ENCODE measurements at places on chromosomes 13 and 19.

DNA sequence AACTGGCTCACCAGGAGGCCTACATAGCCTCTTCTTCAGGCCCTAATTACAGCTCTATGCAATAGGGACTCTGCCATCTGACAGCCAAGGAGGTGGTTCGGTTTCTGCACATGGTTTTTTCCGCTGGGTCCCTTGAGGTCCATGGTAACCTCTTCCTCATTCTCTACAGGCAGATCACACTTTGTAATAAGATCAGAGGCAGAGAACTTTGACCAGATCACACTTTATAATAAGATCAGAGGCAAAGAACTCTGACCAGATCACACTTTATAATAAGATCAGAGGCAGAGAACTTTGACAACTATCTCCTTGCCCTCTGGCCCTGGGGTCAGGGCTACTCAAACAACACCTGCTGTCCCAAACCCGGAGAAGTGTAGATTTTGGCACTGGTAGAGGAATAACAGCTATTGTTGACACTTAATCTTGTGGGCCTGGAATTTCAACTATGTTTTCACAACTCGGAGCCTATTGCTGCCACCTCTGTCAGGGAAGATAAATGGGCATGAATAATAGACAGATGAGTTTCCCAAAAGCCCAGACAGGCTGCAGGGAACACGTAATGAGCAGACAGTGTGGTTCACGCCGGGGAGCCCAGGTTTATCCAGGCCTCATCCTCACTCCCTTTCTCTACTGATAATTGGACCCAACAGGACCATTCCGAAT, 246.1 kb downstream of the UQCRFS1 start:
- no peaks in the 10 kb centered on the region for H3K4me1 ChIP-seq
- no peak overlapping the region for H3K27ac ChIP-seq
- DNase-seq, result no peak
- H3K4me3 ChIP-seq, result no peak overlapping the region
- H3K36me3 ChIP-seq, result no peaks in the 10 kb centered on the region

DNA sequence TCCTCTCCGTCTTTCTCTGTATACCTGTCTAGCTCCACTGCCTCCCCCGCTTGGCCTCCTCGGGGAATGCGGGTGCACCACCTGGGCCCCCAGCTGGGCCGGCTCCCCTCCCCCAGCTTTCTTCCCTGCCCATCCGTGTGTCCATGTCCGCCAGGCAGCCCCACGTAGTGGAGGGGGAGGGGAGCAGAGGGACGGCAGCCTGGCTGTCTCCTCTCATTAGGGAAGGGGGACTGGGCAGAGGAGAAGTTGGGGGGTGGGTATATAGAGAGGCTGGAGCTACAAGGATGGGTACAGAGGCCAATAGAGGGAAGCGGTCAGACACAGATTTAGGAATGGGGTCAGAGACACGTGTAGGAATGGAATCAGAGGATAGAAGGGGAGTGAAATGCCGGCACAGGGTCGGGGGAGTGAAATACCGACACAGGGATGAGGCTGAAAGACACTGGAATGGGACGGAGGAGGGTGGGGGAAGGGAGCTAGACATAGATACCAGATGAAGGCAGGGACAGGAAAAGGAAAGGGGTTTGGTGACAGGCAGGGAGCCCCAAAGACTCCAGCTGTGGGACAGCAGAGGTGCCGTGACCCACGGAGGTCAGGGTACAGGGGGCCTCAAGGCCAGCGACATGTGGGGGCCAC, 2.8 kb downstream of the NECTIN2 start:
- H3K27ac ChIP-seq, result peak overlapping the region; percentile 99
- no peaks in the 10 kb centered on the region for H3K27me3 ChIP-seq
- peaks cover 46% of the 10 kb centered on the region for H3K4me1 ChIP-seq
- H3K4me3 ChIP-seq, result peak overlapping the region; percentile 99
- H3K36me3 ChIP-seq, result peaks cover 63% of the 10 kb centered on the region

DNA sequence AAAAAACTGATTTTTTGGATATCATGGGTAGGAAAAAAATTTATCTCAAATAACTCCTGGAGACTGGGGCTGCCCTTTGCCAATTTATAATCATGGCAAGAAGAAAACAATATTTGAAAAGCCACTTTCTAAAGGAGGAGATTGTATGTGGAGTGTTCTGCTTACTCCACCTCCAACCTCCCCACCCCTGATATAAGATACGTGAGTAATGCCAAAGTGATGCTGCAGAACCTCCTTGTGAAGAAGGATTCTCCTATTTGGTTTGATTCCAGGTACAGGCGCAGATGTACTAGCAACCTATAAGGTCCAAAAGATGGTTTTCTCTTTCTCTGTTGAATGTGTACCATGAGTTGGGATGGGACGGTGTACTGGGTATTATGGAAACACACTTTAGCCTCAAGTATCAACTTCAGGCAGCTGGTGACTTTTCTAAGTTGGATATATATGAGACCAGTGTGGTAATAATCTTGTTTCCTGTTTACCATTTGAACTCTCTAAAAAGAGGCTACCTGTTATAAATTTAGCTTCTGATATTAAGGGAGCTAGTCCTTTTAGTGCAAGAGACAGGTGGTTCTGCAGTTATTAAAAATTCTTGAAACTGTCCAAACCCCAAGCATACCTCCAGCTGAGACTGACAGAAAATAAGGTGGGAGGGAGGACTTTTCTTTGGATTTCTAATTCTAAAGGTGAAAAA, 724.0 kb upstream of the MIR17HG start:
- H3K4me3 ChIP-seq, result no peak overlapping the region
- H3K27me3 ChIP-seq, result no peaks in the 10 kb centered on the region
- DNase-seq, result no peak

GRCh38 chr19:2214251-2214650, 21.9 kb downstream of the PLEKHJ1 start:
- H3K4me1 ChIP-seq, result no peaks in the 10 kb centered on the region
- no peaks in the 10 kb centered on the region for H3K27me3 ChIP-seq
- no peak for DNase-seq
- peaks cover 95% of the 10 kb centered on the region for H3K36me3 ChIP-seq

DNA sequence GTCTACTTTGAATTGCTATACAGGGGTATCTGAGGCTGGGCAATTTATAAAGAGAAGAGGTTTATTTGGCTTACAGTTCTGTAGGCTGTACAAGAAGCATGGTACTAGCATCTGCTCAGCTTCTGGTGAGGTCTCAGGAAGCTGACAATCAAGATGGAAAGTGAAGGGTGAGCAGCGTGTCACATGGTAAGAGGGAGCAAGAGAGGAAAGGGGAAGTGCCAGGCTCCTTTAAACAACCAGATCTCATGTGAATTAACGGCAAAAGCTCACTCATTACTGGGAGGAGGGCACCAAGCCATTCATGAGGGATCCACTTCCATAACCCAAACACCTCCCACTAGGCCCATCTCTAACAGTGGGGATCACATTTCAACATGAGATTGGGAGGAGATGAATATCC, 222.4 kb downstream of the TDRD3 start:
- no peak overlapping the region for H3K4me3 ChIP-seq
- H3K27ac ChIP-seq, result no peak overlapping the region
- H3K36me3 ChIP-seq, result no peaks in the 10 kb centered on the region
- H3K4me1 ChIP-seq, result peaks cover 24% of the 10 kb centered on the region
- no peak for DNase-seq

DNA sequence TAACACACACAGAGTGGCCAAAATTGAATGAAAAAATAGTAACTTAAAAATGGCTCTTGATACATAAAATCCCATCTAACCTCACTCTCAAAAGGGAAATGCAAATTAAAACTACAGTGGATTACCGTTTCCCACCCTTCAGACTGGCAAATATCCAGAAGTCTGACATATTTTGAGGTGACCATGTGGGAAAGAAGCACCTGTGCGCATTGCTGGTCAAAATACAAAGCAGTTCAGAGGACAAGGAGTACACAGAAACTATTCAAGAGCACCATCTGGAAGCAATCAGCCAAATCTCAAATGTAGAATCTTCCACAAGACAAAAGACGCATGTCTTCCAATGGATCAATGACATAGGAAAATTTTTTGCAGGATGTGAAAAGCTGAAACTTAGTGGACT, 23.2 kb downstream of the NALCN start:
- no peaks in the 10 kb centered on the region for H3K27me3 ChIP-seq
- no peak for DNase-seq
- no peaks in the 10 kb centered on the region for H3K36me3 ChIP-seq
- H3K4me1 ChIP-seq, result peaks cover 10% of the 10 kb centered on the region

DNA sequence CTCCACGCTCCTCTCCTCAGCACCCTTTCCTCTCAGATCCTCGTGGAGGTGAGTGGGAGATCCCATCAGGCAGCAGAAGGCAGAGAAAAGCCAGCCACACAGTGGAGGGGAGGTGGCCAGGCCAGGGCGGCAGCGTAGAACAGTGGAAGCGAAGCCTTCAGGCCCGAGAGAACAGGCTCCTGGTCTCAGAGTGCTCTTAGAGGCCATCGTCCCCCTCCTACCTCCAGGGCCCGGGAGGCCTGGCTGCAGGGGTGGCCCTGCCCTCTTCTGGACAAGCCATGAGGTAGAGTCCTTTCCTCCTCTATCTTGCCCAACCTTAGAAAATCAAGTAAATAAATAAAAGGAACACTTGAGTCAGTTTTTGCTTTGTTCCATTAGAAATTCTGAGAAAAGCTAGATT, 202.0 kb downstream of the KATNAL1 start:
- H3K27me3 ChIP-seq, result no peaks in the 10 kb centered on the region
- H3K4me1 ChIP-seq, result peaks cover 36% of the 10 kb centered on the region
- no peak overlapping the region for H3K4me3 ChIP-seq
- no peak overlapping the region for H3K27ac ChIP-seq
- H3K36me3 ChIP-seq, result no peaks in the 10 kb centered on the region

GRCh38 chr19:48741129-48741999, 954 bp upstream of the RASIP1 start:
- no peak for DNase-seq
- H3K4me3 ChIP-seq, result no peak overlapping the region
- H3K4me1 ChIP-seq, result peaks cover 7% of the 10 kb centered on the region
- H3K27me3 ChIP-seq, result peaks cover 6% of the 10 kb centered on the region
- no peaks in the 10 kb centered on the region for H3K36me3 ChIP-seq

Measured in SJSA1 (cell line).